ENCODE measurements at places on chromosomes 13 and 19.

DNA sequence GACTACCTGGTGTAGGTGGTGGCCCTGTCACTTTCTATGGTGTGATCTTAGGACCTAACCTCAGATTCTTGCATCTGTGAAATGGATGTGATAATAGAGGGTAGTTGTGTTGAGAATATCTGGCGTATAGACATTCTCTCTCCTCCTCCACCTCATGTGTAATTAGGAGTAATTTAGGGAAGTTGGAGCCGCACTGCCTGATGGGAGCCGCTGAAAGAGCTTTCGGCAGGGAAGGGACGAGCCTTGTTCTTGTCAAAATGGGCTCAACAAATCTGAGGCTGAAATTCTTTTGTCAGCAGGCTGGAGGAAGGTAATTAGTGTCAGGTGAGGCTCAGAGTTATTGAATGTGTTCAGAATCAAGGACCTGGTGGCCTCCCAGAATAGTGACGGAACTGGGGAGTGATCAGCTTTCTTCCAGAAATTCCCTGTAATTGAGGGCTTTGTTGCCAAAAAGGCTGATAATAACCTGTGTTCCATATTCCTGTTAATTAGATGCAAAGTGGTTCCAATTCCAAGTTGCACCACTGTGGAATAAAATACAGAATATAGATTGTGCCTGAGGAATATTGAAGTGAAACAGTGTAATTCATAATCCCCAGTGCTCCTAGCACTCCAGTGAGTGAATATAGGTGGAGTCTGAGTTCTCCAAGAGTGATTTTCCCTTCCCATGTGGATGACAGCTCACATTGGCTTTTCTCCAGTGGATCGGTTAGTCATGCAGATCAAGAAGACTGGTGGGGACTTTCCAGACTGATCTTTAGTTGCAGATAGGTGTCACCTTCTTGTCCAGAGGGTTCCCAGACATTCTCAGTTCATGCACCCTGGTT lies 47.5 kb downstream of the SPATA13 start:
- no peak for DNase-seq

DNA sequence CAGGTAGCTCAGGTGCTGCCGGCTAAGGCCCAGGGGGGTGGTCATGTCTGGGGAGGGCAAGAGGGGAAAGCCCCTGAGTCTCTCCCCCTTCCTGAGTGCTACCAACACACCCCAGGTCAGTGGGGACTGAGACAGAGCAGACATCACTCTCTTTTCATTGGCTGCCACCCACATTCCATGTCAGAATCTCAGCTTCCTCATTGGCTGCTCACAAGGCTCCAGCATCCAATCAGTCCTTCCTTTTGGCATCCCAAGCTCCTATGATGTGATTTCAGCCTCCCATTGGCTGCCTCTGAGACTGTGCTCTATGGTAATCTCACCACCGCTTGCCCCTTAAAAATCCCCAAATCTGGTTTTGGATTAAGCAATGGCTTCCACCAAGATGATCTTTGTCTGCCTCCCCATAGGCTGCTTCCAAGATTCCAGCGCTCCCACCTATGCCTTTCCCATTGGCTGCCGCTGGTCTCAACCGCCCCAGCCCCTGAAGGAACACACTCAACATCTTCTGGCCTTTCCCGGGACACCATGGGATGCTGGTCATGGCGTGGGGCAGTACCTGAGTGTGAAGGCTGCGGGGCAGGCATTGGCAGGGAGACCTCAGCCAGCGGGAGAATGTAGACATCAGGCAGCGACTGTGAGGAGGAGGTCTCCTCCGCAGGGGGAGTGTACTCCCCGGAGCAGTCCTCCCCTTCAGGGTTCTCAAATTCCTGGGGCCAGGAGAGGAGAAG lies 2.0 kb downstream of the LMTK3 start:
- DNase-seq: no peak

DNA sequence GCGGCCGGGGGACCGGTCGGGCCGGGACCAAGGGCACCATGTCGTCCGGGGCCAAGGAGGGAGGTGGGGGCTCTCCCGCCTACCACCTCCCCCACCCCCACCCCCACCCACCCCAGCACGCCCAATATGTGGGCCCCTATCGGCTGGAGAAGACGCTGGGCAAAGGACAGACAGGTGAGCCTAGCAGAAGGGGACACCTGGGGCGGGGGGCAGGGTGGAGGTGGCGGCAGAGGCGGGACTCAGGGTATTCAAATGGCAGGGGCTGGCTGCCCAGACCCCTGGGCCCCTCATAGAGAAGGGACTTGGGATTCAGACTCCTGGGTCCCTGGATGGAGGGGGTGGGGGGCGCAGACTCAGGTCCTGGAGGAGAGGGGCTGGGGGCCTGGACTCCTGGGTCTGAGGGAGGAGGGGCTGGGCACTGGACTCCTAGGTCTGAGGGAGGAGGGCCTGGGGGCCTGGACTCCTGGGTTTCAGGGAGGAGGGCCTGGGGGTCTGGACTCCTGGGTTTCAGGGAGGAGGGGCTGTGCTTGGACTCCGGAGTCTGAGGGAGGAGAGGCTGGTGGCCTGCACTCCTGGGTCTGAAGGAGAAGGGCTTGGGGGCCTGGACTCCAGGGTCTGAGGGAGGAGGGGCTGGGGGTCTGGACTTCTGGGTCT lies 735 bp downstream of the BRSK1 start:
- no peak for DNase-seq

- no peak for DNase-seq
Observed at GRCh38 chr13:49546561-49546960, 38.8 kb downstream of the RCBTB1 start.

- no peak for DNase-seq
Observed at GRCh38 chr19:43789029-43789428, 8.3 kb upstream of the KCNN4 start.

GRCh38 chr19:42131149-42132029 lies 857 bp downstream of the POU2F2 start:
- no peak for DNase-seq

- no peak for DNase-seq
Observed at GRCh38 chr19:10110972-10111317, 548 bp upstream of the P2RY11 start.

GRCh38 chr13:23599083-23599925 lies 29.1 kb downstream of the TNFRSF19 start:
- no peak for DNase-seq

GRCh38 chr19:45641274-45642105 lies 2.3 kb upstream of the EML2 start:
- peak; percentile 93 for DNase-seq
